Stimulated activated CD8-positive, alpha-beta memory T cell treated with anti-CD3 and anti-CD28 coated beads, Interleukin-2, amount 100 ng/mL, for 48 hours (primary cell): ENCODE measurements at places on chromosomes 5 and 9.

DNA sequence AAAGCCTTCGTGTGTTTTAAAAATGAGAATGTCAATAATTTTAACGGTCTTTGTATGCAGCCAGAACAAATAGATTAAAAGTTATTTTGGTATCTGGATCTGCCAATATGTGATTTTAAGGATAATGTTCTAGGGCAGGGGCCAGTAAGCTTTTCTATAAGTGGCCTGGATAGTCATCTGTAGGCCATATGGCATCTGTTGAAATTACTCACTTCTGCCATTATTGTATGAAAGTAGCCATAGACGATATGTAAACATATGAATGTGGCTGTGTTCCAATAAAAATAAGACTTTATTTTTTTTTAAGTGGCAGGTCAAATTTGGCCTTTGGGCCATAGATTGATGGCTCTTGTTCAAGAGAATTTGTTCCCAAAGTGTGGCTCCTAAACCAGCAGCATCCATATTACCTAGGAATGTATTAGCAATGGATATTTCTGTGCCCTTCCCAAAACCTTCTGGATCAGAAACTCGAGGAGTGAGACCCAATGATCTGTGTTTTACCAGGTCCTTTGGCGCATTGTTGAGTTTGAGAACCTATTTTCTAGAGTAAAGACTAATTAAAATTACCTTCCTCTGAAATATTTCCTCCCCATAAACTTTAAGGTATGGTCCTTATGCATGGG lies 55.9 kb downstream of the C6 start:
- DNase-seq = no peak

GRCh38 chr5:4295663-4296339 lies 700.2 kb downstream of the IRX1 start:
- no peak for DNase-seq

- DNase-seq = no peak
Observed at GRCh38 chr9:134914501-134914834, 3.2 kb downstream of the FCN1 start.

- DNase-seq = no peak
Observed at GRCh38 chr5:105101577-105101976, 1539.0 kb upstream of the NUDT12 start.

GRCh38 chr5:147051193-147051592 lies 172.6 kb upstream of the PPP2R2B start:
- no peak for DNase-seq

- no peak for DNase-seq
Observed at GRCh38 chr5:111469903-111470302, 42.4 kb downstream of the STARD4 start.

DNA sequence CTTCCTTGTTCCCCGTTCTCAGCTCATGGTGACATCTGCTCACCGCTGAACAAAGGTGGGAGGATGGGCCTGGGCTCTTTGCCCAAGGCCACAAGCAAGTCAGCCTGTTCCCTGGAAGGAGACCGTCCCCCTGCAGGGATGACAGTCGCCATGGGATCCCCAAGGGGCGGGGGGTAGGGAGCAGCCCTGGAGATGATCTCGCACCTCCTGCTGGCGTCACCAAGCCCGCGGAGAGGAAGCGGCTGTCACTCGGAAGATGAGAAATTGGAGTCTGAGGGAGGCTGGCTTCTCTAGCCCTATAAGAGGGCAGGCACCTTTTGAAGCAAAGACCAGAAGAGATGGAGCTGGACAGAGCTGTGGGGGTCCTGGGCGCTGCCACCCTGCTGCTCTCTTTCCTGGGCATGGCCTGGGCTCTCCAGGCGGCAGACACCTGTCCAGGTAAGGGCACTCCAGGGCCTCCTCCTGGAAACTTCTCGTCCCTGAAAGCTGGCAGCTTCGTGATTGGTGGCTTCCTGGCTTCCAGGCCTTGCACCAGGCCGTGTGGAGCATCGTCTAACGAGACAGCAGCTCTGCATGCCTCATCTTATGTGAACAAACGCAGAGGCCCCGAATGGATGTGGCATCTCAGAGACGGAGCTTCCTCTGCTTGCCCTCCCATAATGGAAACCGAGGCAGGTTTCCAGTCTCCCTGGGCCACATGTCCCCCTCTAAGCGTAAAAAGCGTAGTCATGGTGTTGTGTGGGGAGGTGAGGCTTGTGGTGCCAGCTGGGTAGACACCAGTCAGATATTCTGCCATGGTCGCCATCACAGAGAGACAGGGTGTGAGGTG lies at the start of gene FCN2:
Gene FCN2 (plus strand): TSS at position 327 of the 829 bp plus-strand sequence. CDS start 12 bp downstream, at position 339.
- no peak for DNase-seq
